ENCODE measurements at places on chromosomes 5 and 9.
A peak's percentile ranks its signal among the peaks of the same experiment; 100 is the strongest.

DNA sequence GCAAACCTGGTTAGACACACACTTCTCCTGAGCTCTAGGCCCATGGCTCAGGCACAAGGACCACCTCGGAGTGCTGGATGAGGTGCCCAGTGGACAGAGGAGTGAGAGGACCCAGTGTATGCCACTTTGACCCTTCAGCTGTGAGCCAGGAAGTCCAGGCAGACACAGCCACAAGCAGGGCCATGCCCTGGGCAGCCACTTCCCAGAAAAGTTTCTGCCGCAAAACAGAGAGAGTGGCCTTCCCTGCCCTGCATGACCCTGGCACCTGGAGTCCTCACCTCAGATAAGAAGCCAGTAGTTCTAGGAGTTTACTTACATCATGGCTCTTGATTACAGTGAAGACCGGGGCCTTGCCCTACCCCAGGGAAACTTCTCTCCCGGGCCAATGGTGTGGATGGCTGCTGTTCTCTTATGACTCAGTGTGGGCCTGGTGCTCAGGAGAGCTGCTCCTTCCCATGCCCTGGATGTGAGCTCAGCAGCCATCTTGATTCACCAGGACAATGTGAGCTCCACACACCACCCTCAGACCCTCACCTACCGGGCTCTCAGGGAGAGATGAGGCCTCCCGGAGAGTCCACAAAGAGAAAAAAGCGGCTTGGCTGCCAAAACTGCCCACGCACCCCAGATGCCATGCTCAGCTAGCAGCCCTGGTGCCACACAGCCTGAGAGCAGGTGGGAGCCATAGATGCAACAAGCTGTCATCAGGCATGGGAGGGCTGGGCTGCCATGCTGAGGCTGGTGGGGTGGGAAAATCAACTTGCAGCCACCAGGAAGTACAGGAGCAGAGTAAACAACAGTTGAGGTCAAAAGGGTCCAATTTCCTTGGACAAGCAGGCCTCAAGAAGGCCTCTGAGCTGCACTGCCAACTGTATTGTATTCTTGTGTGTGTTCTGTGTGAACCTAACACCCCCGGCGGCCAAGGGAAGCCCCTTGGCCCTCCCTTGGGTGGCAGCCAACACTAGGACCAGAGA is 11.7 kb upstream of the IRF1 start:
- no peak for DNase-seq

- peak; percentile 30 for DNase-seq
Measured at GRCh38 chr5:135553688-135554462, 18.1 kb upstream of the NEUROG1 start.

DNA sequence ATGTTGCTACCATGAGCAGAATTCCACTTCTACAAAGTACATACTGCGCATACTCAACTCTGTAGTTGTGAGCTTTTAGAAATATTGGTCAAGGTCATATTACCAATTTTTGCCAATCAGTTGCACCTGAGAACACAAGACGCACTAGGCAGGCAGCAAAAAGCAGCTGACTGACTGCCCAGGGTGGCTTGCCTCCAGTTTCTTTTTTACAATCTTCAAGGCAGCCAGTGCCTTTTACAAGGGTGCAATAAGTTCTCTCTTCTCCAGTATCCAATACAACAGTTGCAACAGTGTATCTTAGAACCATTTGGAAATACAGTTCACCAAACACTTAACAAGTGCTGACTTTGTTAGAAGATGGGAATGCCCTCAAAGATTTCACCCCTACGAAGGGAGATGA is 16.1 kb upstream of the FOXB2 start:
- no peak for DNase-seq

DNA sequence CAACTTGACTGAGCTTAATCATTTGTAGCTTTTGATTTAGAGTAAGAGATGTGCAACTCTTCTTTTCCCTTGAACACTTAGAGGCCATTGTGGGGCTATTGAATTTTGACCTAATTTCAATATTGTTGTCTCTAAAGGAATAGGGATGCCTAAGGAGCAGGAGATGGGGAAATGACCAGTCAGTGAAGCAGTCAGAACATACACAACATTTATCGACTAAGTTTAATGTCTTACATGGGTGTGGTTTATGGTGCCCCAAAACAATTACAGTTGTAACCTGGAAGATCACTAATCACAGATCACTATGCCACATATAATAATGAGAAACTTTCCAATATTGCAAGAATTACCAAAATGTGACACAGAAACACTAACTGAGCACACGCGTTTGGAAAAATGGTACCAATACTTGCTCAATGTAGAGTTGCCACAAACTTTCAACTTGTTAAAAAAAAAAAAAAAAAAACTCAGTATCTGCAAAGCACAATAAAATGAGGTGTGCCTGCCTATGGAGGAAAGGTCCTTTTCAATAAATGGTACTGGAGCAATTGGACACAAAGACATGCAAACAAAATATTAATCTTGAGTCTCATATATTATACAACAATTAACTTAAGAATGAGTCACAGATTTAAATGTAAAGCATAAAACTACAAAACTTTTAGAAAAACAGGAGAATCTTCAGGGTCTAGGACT is 189.6 kb upstream of the RAD23B start:
- DNase-seq = no peak

GRCh38 chr9:114001794-114002261 is 76.3 kb downstream of the AMBP start:
- DNase-seq = no peak

DNA sequence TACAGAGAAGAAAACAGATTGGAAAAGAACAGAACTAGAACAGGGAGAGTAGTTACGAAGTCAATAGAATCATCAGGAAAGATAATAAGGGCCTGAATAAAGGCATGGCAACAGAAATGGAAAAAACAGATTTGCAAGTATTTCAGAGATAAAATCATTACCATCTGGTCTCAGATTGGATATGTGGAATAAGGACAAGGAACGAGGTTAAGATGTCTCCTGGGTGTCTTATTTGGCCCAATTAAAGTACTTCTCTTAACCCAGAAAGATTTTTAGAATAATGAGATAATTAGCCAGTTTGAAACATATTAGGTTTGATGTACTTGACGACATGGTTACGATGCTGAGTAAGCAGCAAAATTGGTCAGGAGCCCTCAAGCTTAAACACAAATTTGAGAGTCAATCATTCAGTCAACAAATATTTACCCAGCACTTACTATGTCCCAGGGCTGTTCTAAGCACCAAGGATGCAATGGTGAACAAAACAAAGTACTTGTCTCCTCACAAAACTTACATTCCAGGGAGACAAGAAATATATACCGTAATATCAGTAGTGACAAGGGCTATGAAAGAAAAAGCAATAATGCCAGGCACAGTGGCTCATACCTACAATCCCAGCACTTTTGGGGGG is 18.3 kb downstream of the RICTOR start:
- no peak for DNase-seq

DNA sequence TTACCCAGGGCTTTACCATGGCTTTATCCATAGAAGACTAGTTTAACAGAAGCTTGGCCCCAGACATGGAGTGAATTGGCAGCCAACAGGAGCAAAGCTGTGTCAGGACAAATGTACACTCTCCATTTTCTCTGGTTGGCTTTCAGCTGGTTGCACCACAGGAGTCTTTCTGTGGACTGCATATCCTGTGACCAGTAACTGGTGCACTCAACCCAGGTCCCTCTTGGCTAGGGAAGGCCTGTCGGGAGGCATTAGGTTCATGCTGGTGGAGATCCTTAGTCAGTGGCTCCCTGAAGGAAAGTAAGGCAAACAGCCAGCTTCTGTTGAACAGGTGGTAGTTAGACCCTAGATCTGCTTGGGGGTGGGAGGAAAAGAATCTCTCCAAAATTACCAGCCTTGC is 146.9 kb upstream of the TLX3 start:
- no peak for DNase-seq

DNA sequence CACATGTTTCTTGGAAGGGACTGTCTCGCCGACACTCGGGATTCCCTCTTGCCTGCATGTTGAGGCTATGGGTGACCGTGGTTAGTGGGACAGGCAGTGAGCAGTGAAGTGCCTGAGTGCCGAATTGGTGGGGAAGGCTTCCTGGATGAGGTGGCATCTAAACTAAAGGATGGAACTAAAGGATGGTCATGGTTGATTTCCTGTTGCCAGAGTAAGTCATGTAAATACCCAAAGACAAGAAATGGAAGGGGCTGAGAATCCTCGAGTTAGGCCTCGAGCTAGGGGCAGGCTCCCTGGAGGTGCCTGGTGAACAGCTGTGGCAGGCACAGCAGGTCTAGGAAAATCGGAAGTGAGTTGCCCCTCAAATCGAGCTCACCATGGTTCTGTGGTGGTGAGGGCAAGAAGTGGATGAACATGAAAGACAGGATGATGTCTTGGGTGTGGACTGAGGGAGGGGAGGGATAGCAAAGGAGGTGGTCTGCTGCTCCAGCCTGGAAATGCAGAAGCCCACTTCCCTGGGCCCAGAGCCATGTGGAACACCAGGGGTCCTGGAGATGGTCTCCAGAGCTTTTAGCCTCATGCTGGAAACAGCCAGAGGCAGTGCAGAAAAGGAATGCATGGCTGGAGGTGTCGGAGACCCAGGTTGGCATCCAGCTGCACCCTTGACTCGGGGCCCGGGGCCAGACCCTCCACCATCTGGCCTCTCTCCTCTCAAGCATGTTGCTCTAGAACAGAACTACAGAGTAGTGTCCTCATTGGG is 12.2 kb downstream of the CD74 start:
- DNase-seq = no peak

GRCh38 chr5:142481410-142481809 is 156.6 kb upstream of the SPRY4 start:
- peak; percentile 37 for DNase-seq

- DNase-seq = peak; percentile 64
Measured at GRCh38 chr5:170368586-170368985, 20.6 kb downstream of the KCNMB1 start.

- no peak for DNase-seq
Measured at GRCh38 chr9:13174906-13175639, 104.4 kb downstream of the MPDZ start.

DNA sequence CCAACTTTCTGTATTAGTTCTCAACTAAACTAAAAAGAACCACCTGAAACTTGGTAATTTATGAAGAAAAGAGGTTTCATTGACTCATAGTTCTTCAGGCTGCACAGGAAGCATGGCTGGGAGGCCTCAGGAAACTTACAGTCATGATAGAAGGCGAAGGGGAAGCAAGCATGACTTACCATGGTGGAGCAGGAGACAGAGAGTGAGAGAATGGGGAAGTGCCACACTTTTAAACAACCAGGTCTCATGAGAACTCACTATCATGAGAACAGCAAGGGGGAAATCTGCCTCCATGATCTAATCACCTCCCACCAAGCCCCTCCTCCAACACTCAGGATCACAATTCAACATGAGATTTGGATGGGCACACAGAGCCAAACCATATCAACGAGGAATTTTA is 123.5 kb downstream of the DEPDC1B start:
- DNase-seq = no peak

DNA sequence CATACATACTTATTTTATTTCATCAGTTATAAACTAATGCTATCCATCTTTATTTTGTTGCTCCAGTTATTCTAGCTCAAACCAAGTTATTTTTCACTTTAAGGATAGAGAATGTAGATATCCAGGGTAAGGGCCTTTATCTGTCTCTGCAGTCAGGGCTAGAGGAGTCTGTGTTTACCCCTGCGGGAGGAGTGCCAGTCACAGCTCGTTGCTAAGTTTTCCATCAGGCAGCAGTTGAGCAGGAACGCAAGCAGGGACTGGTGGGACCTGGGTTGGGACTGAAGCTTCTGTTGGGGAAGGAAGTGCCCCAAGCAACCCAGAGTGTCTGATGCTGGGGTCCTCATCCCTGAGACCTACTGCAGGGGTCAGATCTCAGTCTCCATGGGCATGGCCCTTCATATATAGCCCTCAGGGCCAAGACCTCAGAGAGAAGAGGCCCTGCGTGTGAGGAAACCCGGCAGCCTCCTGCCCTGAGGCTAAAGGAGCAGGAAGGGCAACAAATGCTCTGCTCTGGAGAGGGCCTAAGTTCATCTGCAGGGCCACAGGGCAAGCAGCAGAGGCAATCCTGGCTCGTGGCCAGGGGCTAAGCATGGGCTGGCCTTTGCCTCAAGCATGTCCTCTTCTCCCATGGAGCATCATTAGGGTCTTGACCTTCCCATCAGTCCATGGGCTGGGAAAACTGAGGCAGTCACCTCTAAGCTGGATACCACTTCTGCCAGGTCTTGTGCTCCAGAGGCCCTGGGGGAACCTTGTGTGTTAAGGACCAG is 6.6 kb downstream of the SLC22A4 start:
- DNase-seq = no peak

GRCh38 chr5:168291964-168292785 is 730 bp downstream of the WWC1 start:
- DNase-seq = no peak

DNA sequence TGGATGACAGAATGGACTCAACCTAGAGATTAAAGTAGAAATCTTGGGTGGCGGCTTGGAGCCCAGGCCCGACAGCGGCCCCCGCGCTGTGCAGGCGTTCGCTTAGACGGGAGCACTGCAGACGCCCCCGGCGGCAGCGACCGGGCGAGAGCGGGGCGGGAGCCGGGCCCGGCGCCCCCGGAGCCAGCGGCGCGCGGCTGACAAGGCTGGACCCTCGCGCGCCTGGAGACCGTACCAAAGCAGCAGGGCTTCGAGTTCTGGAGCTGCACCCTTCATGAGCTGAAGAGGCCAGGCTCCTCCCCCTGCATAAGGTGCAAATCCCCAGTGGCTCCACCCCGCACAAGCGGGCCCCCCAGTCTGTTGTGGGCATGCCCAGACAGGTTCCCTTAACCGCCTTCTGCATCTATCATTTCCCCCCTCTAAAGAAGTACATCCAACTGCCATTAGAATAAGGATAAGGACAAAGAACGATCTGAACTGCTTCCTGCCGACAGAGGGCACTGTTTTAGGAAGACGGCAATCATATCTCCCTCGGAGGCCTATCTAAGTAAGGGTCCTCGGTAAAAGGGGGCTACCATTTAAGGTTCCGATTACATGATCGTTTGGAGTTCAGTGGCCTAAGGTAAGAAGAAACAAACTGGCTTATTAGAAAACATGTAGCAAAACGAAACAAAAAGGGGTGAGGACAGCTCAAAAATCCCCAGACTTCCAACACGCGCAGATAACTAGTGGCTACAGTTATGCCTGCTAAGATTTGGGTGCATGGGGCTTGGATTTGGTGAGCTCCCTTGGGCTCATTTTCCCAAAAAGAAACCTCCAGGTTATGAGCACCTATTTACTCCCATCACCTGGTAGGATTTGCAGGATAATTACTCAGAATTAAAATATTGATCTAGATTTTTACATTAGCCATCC is 66.3 kb downstream of the RGMB start:
- DNase-seq = peak; percentile 35

GRCh38 chr5:56426693-56427092 is 193.6 kb upstream of the ANKRD55 start:
- no peak for DNase-seq

DNA sequence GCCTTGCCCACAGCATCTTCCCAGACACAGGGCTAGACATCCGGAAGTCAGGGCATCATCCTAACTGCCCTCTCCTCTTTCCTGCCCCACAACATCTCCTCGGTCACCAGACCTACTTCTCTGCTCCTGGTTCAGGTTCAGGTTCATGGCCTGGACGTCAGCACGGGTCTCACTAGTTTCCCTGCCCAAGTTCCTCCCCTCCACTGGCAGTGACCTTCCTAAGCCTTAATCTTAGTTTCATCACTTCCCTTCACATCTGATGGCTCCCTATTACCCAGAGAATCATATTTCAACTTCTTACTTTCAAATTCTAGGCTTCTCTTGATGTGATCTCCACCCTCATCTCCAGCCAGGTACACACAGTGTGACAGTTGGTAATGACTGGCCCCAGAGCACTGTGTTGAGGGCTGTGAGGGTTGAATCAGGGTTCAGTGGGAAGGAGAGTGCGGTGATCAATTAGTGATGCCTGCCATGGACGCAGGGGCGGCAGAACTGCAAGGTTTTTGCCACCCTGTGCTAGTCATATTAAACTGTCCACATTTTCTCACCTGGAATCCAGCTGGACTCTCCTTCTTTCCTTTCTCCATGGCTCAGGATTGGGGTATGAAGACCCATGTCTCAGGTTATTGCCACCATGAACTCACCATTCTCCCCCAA is 34.3 kb upstream of the CRB2 start:
- DNase-seq = peak; percentile 55

Data from suppressor macrophage (primary cell).